ENCODE measurements at places on chromosomes 11 and 22.
A peak's percentile ranks its signal among the peaks of the same experiment; 100 is the strongest.

GRCh38 chr11:45180848-45181192 lies 34.4 kb downstream of the PRDM11 start:
- peak; percentile 24 for DNase-seq

DNA sequence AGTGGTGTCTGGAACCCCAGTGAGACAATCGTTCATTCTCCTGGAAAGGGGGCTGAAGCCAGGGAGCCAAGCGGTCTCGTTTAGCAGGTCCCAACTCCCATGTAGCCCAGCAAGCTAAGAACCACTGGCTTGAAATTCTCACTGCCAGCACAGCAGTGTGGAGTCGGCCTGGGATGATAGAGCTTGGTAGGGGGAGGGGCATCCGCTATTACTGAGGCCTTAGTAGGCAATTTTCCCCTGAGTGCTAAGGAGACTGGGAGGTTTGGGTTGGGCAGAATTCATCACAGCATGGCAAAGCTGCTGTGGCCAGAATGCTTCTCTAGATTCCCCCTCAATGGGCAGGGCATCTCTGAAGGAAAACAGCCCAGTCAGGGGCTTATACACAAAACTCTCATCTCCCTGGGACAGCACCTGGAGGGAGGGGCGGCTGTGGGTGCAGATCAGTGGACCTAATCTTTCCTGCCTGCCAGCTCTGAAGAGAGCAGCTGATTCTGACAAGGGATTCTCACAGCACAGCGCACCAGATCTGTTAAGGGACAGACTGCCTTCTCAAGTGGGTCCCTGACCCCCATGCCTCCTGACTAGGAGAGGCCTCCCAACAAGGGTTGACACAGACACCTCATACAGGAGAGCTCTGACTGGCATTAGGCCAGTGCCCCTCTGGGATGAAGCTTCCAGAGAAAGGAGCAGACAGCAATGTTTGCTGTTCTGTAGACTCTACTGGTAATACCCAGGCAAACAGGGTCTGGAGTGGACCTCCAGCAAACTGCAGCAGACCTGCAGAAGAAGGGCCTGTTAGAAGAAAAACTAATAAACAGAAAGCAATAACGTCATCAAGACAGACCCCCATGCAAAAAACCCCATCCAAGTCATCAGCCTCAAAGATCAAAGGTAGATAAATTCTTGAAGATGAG lies 14.8 kb downstream of the OR52M1 start:
- no peak for DNase-seq

DNA sequence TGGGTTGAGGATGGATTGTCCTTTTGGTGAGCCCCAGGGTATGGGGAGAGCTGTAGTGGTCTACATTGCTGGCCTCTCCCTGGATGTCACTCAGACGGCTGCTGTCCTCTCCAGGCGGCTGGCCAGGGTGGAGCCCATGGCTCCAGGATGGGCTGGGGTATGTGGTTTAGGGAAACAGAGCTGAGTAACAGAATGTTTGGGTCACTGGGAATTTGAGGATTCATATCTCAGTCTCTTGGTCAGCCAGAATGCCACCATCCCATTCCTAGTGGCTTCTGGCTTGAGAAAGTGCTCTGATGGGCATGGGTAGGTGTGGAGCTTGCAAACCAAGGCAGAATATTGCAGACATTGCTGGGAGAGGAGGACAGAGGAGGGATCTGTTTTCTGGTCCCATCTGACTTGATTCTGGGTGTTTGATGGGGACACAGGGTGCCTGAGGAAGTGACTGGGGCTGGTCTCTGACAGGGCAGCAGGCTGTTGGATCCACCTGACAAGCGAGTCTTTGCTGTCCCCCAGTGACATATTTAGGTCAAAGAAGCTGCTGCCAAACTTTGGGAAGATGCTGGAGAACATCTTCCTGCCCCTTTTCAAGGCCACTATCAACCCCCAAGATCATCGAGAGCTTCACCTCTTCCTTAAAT lies 41.4 kb downstream of the AMPD3 start:
- DNase-seq = no peak

GRCh38 chr11:103529181-103529684 lies 420.0 kb downstream of the DYNC2H1 start:
- peak; percentile 77 for DNase-seq

- no peak for DNase-seq
Measured at GRCh38 chr11:124864176-124864891, 898 bp upstream of the ROBO3 start.

- no peak for DNase-seq
Measured at GRCh38 chr11:66469441-66469840, 2.7 kb downstream of the PELI3 start.
